NCI-H774 (cell line): ENCODE measurements at places on chromosomes 1 and 21.

DNA sequence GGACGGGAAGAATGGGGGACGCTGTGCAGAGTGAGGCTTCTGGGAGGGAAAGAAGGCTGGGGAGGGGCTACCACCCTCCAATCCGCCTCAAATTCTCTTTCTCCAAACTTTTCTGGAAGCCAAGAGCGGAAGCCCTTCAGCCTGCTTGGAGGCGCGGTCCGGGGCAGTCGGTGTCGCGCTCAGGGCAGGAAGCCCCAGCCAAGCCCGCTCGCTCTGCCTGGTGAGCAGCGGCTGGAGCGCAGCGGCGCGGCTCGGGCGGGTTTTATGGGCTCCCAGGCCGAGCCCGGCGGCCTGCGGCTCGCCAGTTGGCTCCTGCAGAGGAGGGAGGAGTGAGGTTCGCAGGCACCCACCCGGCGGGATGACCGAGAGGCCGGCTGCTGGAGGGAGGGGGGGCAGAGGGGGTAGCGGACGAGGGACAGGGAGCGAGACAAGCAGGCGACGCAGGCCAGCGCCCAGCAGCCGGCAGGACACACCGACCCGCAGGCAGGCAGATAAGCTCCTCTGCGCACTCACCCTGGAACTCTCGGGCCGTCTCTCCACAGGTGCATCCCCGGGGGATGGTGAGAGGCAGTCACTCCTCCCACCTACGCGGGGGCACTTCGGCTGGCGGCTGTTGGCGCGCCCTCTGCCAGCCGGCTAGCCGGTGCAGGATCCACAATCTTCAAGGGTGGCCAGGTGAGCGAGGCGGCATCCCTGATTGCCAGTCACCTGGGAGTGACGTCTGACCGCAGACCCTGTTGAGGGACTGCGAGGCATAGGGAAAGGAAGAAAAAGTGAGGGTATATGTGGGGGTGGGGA, at the start of gene AVPR1B:
AVPR1B (minus strand) TSS at position 238 of the 798 bp plus-strand sequence. CDS start 498 bp downstream, outside the sequence.
- DNase-seq: peak; percentile 71

- no peak for DNase-seq
Measured at GRCh38 chr1:182092336-182092735, 30.8 kb upstream of the ZNF648 start.

- no peak for DNase-seq
Measured at GRCh38 chr21:44740742-44741141, 29.4 kb upstream of the TSPEAR start.

- no peak for DNase-seq
Measured at GRCh38 chr1:110239441-110240430, 29.6 kb downstream of the KCNC4 start.
